LoVo (cell line): ENCODE measurements at places on chromosomes 1 and 21.

- no peak for DNase-seq
Measured at GRCh38 chr1:220321758-220322157, 49.5 kb upstream of the RAB3GAP2 start.

DNA sequence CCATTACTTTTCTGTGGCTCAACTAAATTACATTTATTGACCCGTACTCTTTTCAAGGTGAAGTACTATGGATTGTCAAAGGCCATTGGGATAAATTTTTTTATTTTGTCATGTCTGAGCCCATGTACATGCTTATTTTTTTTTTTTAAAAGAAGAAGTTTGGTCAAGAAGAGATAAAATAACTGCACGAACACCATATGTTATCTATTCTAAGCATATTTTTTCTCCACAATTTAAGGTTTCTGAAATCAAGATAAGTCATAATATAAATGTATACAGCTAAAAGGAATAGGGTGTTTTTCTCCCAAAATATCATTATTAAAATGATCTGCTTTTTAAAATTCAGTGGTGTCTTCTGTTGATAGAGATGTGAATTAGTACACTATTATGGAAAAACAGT lies 35.0 kb upstream of the SH2D1B start:
- no peak for DNase-seq

DNA sequence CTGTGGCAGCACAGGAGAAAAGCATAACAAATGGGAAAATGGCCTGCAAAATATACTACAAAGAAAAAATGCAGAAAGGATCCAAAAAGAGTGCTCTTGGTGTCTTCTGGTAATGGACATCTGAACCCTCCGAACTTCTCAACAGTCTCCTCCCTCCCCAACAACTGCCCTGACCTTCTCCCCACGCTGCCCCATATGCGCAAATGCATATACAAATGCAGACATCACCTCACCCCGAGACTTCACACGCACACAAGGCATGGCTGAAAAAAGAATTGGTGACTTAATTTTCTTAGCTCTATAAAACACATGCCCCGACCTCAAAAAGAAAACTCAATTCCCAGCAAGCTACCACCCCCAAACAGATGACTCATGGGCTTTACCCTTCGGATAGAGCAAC lies 8.4 kb downstream of the KCND3 start:
- DNase-seq: no peak

DNA sequence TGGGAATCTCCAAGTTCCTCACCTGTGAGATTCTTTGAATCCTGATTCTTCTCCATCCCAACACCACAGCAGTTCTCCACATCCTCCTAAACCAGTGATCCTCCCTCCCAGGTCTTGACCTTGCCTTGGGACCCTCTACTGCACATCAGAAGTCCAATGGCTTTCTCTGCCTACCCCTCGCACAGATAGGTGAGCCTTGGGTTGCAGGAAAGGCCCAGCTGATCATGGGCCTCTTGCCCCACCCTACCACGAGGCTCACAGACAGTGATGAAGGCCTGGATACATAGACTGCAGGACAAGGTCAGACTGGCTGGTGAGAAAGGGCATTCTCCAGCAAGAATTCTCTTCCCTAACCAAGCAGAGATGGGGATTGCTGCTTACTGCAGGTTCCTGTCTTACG lies 825 bp downstream of the FABP3 start:
- DNase-seq: no peak

DNA sequence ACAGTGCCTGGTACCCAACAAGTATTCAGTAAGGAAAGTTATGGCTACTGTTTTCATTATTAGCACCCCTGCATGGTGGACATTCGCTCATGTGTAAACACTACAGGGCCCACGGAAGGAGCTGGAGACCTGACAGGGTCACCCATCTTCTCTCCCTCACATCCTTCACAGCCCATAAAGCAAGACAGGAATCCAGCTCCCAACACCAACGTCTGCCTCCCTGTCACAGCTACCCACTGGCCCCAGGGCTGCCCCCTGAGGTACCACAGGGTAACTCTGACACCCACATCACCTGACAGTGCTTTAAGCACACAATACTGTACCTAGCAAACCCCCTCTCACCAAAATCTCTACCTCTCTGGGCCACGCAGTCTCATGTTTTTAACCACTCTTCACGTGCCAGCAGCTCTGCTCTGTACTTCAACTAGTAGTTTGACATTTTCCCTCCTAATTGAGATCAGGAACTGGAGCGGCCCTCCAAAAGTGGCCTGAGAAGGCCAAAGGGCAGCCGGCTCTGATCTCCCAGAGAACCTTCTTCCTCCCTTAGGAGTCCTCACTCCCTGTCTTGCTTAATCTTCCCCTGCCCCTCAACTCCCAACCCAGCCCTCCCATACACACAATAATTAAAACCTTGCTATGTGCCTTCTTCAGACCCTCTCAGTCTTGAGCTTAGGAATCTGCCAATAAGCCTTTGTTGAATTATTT lies 76.8 kb downstream of the CD34 start:
- no peak for DNase-seq

DNA sequence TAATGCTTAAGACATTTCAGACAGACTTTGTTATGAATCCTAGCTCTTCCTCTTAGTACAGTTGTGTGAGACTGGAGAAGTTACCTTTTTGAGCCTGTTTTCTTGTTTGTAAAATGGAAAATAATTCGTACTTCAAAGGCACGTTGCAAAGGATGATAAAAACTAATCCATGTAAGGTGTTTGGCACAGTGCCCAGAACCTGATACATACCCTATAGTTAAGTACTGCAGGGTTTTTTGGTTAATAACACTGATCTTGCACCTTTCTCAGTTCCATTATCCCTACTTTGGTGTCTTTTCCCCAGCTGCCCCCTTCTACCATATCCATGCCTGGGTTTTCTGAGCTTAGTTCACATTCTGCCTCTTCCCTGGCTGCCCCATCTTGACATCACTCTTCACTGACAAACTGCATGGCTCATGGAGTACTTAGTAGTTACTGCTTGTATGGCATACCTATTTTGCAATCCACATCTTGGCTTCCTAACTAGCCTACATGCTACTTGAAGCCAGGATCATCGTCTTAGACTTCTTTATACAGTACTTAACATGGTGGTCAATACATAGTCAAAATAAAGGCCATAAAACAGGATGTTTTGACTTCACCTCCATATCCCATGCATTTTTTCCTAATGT lies 10.1 kb downstream of the CCDC185 start:
- DNase-seq: no peak

DNA sequence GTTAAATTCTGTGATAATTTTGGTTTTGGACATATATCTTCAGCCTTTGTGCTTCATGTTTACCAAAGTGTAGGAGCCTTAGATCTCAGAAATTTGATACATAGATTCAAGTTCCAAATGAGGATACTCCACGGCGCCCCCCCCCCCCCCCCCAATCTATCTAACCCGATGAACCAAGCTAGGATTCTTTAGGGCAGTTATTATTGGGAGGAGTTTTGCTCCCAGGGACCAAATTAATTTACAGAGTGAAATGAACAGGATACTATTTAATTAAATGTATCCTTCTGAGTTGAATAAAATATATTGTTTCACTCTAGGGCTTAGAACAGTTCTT lies 3.2 kb downstream of the USP25 start:
- no peak for DNase-seq

- peak; percentile 37 for DNase-seq
Measured at GRCh38 chr1:155093911-155094621, 15.4 kb downstream of the EFNA3 start.

GRCh38 chr1:10263450-10264082 lies 53.2 kb downstream of the KIF1B start:
- DNase-seq: no peak

- DNase-seq: no peak
Measured at GRCh38 chr21:31343680-31344480, at the start of gene TIAM1. TSS of gene TIAM1 (minus strand) at chr21:31344261. CDS start at chr21:31266972, 77,289 bp downstream.

DNA sequence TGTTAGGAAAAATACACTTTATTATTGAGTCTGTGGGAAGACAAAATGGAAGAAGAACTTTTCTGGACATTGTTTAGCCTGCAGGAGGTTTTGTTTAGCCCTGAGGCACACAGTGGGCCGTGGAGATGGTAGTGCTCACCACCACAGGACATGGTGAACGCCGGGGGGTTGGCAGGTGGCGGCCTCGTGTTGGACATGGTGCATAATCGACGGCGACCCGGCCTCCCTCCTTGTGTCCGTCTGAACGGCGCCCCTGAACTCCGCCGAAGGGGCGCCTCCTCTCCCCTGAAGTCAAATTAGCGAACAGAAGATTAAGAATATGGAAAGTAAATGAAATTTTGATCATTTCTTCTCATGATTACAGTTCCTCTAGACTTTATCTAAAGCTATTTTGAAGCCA lies 126.4 kb downstream of the PCBP3 start:
- DNase-seq: no peak

- DNase-seq: no peak
Measured at GRCh38 chr1:203456577-203456976, 19.0 kb upstream of the PRELP start.

DNA sequence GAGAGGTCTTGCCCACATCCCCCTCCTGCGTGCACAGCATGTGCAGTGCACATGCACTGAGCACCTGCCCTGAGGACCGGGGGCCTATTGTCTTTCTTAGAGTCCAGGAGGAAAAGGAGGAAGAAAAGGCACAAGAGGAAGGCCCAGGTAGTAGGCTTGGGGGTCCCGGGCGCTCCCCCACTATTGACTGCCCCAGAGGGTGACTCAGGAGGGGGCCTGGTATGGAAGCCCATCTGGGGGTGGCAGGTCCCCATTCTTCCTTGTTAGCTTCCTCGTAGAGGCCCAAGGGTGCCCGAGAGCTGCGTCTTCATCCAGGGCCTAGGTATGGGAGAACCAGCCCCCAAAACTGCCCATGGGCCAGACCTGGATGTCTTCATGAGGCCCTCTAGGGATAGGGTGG lies 4.1 kb upstream of the SMYD3 start:
- no peak for DNase-seq

GRCh38 chr1:109185990-109186732 lies 27.6 kb upstream of the SARS1 start:
- no peak for DNase-seq

GRCh38 chr1:12617901-12618660 lies at the start of gene DHRS3:
TSS of gene DHRS3 (minus strand) at chr1:12618210. CDS start at chr1:12617348, 862 bp downstream.
- peak; percentile 85 for DNase-seq

GRCh38 chr21:19853709-19854575 lies 1144.3 kb upstream of the NCAM2 start:
- no peak for DNase-seq

DNA sequence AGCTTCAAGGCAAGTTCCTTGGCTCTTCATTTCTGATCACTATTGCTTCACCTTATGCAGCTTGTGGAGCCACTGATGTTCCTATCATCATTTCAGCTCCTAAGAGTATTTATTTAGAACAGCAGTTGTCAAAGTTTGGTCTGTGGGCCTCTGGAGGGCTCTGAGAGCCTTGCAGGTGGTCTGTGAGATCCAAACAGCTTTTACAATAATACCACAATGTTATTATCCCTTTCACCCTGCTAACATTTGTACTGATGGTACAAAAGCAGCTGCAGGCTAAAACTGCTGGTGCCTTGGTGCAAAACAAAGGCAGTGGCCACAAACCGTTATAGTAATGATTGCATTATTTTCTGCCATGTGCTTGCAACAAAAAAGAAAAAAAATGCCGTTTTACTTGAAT lies 33.8 kb downstream of the PATJ start:
- DNase-seq: no peak

- no peak for DNase-seq
Measured at GRCh38 chr1:185396126-185396525, 79.1 kb upstream of the IVNS1ABP start.

GRCh38 chr1:39788758-39789570 lies at the start of gene BMP8B:
TSS of gene BMP8B (minus strand) at chr1:39788865. CDS start at chr1:39788485, 380 bp downstream.
- DNase-seq: peak; percentile 74

DNA sequence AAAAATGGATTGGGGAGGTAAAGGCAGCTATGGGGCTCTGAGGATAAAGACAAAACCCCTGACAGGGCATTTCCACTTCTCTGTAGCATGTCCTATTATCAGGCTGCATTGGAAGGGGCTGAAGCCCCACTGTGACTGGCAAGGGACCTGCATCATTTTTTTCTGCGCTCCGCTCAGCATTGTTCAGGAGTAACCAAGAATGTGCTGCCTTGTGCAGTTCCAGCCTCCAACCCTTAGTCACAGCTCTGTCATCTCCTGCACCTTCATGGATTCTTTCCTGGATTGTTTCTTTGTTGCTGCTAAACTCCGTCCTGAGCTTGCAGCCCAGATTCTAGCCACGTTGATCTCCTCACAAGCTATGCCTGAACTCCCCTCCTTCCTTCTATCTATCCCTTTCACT lies 37.4 kb downstream of the SERTAD4 start:
- DNase-seq: no peak

GRCh38 chr1:54485416-54485815 lies 62.6 kb upstream of the ACOT11 start:
- DNase-seq: no peak

DNA sequence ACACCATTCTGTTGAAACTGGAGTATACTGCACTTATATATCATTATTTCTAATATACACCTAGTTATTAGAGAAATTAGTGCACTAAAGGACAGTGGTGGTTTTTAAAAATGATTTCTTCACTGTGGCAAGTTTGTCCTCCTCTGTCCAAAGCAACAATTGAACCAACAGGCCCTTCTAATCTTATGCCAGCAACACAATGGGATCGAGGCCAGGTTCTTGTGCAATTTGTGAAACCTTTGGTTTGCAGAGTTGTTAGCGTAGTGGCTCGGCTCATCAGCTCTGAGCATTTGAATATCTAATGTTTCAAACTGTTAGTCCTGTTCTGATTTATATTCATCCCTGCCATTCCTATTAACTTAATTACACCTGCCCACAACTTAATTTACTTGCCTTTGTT lies 9.9 kb upstream of the LRRC39 start:
- no peak for DNase-seq

DNA sequence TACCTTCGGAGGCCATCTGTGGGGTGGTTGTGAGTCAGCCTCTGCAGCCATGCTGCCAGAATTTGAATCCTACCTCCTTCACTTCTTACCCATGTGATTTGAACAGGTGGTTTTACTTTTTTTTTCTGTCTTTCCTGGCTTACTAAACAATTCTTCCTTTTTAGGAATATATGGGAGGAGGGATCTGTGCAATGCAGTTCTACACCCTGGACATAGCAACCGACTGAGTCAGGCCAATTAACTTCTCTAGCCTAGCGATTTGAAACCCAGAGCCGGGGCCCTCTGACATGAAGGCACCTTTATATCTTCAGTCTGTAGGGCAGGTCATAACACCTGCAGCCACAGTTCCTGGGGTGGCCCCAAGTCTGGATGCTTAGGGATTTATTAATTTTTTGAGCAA lies 83.6 kb downstream of the ST6GALNAC3 start:
- DNase-seq: peak; percentile 38

- DNase-seq: no peak
Measured at GRCh38 chr1:220430586-220430985, 97.3 kb upstream of the MARK1 start.

DNA sequence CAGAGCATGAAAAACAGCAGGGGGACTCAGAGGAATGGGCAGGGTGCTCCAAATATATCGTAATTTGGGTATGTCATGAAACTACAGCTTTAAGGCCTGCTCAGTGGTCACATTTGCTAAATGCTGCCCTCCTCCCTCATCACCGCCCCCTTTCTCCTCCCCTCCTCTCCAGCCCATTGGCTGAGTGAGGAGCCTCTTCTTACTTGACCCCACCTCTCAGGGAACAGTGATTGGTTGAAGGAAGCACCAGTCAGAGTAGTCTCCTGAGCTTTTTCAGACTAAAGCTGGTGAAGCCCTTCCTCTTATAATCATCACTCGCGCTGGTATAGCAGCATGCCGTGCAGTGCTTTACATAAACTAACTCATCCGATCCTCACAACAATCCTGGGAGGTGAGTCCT lies 10.0 kb upstream of the TTC39A start:
- DNase-seq: no peak

- no peak for DNase-seq
Measured at GRCh38 chr1:91555821-91556531, 55.3 kb downstream of the CDC7 start.

GRCh38 chr21:36544545-36544944 lies 64.6 kb upstream of the CLDN14 start:
- DNase-seq: no peak

- no peak for DNase-seq
Measured at GRCh38 chr1:176512966-176513365, 50.0 kb downstream of the PAPPA2 start.
